ENCODE measurements at places on chromosomes 5 and 9.

DNA sequence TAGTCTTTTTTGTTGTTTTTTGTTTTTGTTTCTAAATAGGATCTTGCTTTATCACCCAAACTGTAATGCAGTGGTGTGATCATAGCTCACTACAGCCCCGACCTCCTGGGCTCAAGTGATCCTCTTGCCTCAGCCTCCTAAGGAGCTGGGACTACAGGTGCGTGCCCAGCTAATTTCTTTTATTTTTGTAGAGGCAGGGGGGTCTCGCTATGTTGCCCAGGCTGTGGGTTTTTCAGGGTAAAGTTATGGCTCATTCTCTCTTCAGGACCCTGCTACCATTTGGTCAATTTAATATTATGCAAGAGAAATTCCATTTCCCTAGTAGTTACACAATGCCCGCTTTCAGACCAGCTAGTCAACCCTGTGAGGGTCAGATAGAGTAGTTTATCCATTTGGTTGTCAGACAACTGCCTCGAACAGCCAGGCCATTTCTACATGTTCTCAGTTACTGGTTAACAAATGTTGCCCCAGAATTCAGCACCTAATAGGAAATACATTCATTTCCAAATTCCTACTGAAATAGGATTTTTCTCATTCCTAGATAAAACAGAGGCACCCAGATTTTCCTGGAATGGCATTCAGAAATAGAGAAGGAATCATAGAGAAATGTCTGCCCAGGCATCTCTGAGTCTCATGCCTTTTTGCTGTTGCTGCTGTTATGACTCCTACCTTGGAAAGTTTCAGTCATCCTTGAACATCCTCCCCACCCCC is 6.4 kb upstream of the GLIS3 start:
- DNase-seq, result no peak

DNA sequence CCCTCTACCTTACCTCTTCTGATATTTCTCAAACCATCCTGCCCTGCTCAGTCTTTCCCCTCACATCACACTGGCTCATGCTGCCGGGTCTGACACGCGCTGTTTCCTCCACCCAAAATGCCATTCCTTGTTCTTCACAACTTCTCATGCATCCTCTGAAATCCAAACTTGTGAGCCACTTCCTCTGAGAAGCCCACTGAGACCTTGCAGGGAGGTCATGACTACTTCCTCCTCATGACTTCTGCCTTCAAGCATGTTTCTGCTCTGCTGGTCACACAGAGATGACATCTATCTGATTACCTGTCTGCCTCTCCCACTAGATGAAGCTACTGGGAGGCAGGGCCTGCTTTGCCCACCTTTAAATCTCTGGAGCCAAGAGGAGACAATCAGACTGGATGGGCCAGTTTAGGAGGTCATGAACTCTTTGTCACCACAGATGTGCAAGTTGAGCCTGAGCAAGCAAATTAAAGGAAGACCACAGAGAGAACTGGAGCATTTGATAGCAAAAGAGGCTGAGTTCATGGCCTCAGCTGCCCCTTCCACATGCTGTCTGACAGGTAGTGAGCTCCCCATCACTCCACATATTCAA is 119.8 kb upstream of the TBC1D2 start:
- DNase-seq, result peak; percentile 29

DNA sequence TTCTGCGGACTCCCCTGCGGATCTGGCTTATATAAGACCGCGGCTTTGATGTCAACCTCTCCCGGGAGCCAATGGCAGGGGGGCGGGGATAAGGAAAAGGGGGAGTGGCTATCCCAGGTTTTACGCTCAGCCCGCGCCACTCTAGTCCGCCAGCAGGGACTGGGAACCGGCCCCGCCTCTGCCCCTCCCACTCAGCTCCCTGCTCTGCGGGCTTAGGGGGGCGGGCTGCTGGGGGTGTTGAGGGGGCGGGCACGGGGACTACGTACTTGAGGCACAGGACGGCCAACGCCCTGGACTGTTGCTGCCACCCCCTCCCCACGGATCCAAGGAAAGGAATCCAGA is at the start of gene HAND1:
TSS of gene HAND1 (minus strand) at position 4 of the 342 bp plus-strand sequence. CDS start 219 bp downstream, outside the sequence.
- no peak for DNase-seq

GRCh38 chr9:129714511-129715061 is 38.3 kb downstream of the PTGES start:
- no peak for DNase-seq

DNA sequence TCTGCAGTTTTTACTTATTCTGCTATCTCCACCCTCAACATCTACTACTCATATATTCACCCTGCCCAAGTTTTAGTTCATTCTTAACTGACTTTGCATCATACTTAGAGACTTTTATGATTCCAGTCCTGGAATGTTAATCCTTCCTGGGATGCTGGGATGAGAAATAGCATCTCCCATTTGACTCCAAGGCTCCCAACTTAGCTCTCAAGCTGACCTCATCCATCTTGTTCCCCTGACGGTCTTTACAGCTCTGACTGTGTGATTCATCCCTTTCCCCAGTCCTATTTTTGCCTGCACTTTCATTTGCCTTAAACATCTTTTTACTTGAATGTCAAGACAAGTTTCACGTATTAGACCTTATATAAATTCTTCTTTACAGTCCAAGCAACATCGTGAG is 297.8 kb downstream of the EPB41L4A start:
- no peak for DNase-seq

DNA sequence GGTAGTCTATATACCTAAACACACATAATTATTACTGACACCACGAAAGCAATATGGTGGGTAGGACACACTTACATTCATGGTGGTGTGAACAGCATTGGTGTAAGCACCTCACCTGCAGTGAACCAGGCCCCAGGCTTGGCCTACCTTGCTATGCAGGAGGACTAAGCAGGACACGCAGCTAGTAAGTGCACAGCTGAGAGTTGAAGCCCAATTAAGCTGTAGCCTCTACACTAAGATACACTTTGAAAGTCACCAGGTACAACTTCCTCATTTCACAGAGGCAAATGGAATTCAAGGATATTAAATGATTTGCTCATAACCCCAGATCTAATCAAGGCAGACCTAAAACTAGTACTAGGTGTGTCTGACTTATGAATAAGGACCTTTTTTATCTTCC is 145.8 kb upstream of the PAPPA start:
- no peak for DNase-seq

DNA sequence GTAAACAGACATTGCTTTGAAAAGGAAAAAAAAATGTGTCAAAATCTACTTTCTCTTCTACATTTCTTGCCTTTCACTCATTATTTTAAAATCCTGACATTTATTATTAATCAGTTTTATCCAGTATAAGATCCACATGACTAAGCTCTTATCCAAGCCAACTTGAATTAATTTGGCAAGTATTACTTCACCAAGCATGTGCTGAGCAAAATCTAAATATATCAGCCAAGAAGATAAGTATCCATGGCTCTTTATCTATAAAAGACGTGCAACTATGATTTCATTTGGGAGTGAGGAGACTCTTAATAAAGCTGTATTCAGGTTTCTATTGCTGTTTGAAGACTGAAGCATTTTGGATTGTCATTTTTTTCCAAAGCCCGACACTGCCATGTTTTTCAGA is 221.3 kb downstream of the TRIM36 start:
- no peak for DNase-seq

- no peak for DNase-seq
Observed at GRCh38 chr5:35651002-35651756, 33.5 kb downstream of the SPEF2 start.

GRCh38 chr5:5461012-5461411 is 38.5 kb downstream of the ICE1 start:
- no peak for DNase-seq

DNA sequence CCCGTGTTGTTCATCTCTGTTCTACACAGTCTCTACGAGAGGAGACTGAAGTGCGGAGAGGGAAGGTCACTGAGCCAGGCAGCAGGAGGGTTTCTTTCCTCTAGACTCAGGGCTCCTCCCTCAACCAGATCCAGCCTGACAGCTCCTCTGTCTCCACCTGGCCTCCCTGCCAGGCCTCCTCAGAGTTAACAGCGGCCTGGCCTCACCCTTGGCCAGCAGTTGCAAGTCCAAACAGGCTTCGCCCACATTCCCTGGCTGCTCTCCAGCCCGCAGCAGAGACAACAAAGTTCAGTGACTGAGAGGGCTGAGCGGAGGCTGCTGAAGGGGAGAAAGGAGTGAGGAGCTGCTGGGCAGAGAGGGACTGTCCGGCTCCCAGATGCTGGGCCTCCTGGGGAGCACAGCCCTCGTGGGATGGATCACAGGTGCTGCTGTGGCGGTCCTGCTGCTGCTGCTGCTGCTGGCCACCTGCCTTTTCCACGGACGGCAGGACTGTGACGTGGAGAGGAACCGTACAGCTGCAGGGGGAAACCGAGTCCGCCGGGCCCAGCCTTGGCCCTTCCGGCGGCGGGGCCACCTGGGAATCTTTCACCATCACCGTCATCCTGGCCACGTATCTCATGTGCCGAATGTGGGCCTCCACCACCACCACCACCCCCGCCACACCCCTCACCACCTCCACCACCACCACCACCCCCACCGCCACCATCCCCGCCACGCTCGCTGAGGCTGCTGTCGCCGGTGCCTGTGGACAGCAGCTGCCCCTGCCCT is at the start of gene HRCT1:
TSS of gene HRCT1 (plus strand) at position 291 of the 768 bp plus-strand sequence. CDS start at position 377, 86 bp downstream.
- peak; percentile 94 for DNase-seq

- DNase-seq, result no peak
Observed at GRCh38 chr5:108653201-108653600, 94.5 kb upstream of the FER start.

DNA sequence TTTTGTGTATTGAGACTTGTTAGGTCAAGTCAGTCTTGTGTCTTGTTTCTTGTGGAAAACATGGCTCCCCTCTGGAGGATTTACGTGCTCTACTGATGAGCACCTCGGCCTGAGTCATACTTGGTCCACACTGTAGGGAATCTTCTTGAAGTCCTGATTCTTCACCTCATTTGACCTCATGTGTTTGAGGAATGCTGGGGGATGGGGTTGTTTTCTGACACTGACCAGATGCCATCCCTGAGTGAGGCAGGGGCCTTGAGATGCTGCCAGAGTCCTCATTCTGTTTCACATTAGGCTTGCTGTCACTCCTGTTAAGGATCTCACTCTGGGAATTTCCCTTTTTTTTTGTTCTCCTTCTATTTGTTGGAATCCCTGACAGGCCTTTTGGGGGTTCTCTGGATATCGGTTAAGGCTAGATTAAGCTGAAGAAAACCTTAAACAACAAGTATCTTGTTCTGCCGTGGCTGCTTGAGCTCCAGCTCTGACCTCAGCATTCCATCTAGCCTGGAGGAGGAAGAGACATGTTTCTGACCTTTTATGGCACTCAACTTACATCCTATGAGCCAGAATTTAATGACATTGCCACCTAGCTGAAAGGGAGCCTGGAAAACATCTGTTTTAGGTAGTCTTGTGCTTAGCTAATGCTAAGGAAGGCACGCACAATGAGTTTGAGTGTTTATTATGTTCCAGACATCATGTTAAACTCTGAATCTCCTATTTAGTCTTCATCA is 20.6 kb downstream of the TCOF1 start:
- DNase-seq, result no peak

- DNase-seq, result no peak
Observed at GRCh38 chr5:62689599-62690368, 111.2 kb downstream of the LRRC70 start.

- DNase-seq, result no peak
Observed at GRCh38 chr9:134809292-134809691, 71.3 kb upstream of the FCN2 start.

- no peak for DNase-seq
Observed at GRCh38 chr5:60526336-60526875, 173.6 kb downstream of the DEPDC1B start.

DNA sequence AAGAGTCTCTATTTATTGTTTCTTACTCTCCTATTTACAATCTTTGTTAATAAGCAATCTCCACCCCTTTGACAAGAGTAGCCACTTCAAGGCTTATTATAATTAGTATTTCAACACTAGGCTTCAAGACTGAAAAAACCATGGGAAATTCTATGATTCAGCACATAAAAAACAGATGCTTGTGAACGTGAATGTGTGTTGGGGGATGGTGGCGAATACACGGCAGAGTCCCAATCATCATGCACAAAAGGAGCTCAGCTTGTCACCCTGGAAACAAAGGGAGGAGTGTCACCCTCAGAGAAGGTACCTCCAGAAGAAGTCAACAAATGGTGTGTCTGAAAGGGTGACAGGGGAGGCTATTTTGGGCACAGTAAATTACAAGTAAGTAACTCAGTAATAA is 157.2 kb upstream of the RETREG1 start:
- DNase-seq, result no peak

- DNase-seq, result no peak
Observed at GRCh38 chr9:124315882-124316281, 58.1 kb downstream of the NEK6 start.

- no peak for DNase-seq
Observed at GRCh38 chr9:15276328-15276938, 30.6 kb downstream of the TTC39B start.

DNA sequence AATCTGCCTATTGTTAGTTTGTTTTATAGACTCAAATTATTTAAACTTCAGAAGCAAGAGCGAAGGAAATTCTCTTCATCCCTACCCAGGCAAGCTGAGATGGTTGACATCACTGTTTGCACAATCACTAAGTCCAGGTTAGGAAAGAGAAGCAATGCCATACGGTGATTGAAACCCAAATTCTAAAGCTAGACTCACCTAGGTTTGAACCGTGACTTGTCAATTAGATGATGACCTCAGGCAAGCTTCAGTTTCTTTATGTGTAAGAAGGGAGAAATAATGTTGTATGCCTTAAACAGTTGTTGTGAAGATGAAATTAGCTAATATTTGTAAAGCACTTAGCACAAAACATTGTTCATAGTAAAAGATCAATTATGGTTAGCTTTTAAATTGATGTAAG is 96.5 kb upstream of the ANKRD55 start:
- DNase-seq, result no peak

DNA sequence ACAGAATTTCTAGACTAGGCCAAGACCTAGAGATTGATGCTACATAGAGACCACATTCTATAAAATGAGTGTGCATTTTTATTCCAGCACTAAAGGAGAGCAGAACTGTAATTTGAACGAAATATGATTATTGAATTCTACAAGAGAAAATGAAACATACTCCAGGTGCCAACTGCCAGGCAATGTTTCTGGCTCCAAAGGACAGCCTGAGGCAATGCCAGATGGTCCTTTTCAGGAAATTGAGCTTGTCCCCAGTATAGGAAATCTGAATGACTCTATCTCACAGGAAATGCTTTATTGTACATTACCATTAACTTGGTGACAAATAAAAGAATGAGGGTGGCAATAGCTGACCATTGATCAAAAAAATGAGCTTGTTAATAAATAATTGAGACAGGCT is 28.8 kb upstream of the RASGRF2 start:
- DNase-seq, result no peak

- DNase-seq, result peak; percentile 47
Observed at GRCh38 chr5:10675177-10675700, 85.8 kb downstream of the DAP start.

DNA sequence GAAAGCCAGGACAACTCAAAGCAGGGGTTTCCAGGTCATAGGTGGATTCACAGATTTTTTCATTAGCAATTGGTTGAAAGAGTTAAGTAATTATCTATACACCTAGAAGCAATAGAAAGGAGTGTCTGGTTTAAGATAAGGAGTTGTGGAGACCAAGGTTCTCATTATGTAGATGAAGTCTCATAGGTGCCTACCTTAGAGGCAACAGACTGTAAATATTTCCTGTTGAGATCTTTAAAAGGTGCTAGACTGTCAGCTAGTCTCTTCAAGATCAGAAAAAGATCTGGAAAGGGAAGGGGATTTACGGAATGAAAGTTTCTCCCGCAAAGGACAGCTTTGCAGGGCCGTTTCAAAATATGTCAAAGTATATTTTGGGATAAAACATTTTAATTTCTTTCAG is 603.4 kb downstream of the PTPRD start:
- no peak for DNase-seq

- DNase-seq, result no peak
Observed at GRCh38 chr9:88874391-88874790, 116.9 kb upstream of the S1PR3 start.

- DNase-seq, result no peak
Observed at GRCh38 chr9:97788763-97789663, 64.0 kb upstream of the FOXE1 start.

All from RWPE2 (cell line).